ENCODE measurements at places on chromosomes 4 and X. TPM values are rescaled to one million over a fixed set of nuclear protein-coding genes. Genes with fewer than 3 reads are reported as not detected.

GRCh38 chr4:154719087-154719486, 24.7 kb upstream of the LRAT start:
- DNase-seq, result no peak

DNA sequence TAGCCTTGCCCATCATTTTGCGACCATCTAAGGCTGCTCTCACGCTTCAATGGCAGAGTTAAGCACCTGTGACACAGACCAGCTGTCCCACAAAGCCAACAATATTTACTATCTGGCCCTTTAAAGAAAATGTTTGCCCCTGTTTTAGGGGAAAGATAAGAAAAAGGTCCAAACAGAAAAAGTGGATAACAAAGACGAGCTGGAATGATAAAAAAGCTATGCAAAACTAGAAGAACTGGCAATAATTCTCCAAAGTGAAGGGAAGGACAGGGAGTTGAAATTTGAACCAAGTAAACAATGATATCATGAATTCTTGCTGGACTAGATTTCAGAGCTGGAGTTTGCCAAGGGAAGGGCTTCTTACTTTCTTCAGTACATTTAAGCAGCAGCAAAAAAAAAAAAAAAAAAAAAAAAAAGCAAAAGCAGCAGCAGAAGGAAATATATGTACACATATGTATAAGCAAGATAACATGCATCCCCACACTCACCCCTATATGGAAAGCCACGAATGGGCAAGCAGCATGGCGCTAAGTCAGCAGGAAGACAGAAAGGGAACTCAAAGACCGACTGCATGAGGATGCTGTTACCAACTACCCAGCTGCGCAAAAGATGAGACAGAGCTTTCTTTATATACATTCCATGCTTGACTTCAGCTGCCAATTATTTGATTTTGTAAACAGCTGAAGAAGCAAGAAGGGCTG, 12.5 kb downstream of the TRAPPC2 start:
- DNase-seq, result peak; percentile 26

DNA sequence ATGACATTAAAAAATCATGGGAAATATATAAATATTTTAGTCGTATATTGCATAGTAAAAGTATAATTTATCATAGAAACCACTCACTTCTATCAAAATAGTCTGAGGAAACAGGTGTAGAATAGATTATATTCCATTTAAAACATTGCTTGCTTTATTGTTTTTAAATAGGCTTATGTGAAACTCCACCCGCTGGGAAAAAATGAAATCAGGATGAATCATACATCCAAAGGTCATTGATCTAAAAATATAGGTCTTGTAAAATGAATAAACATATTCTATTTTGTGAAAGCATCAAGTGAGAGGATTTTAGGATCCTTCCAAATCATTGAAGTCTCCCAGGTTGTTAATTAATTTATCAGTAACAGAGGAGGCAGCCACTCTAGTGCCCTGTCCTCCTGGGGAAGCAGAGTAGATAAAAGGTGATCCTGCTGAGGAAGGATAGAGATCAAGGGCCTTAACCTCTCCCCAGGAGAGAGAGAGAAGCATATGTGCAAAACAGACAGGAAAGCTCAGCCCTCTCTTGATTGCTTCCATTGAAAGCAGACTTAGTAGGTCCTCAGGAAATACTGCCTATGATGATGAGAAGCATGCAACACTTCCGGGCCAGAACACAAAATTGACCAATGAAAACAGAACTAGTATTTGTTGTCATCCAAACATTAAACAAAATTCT, 96.8 kb upstream of the MAP9 start:
- no peak for DNase-seq

GRCh38 chr4:83152746-83153145, 38.2 kb upstream of the PLAC8 start:
- DNase-seq, result no peak

GRCh38 chr4:29704059-29704458, 1016.1 kb upstream of the PCDH7 start:
- DNase-seq, result no peak

DNA sequence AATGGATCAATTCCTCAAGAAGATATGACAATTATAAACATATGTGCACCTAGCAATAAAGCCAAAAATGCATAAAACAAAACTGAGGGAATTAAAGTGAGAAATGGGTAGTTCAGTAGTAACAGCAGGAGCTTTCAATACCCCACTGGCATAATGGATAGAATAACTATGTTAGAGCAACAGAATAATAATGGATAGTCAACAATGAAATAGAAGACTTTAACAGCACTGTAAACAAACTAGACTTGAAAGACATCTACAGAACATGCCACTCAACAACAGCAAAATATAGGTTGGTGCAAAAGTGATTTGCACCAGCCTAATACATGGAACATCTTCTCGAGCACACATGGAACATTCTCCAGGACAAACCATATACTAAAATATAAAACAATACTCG, 20.0 kb upstream of the MBNL3 start:
- no peak for DNase-seq

FGD1 gene
- 18.4 TPM for polyA plus RNA-seq

KLB gene
- 0.27 TPM for polyA plus RNA-seq
